ENCODE measurements at places on chromosomes 4 and X.

- DNase-seq: no peak
Observed at GRCh38 chrX:102723456-102723855, 2.9 kb downstream of the GPRASP3 start.

GRCh38 chr4:74890341-74890740, 42.6 kb upstream of the PARM1 start:
- DNase-seq: no peak

DNA sequence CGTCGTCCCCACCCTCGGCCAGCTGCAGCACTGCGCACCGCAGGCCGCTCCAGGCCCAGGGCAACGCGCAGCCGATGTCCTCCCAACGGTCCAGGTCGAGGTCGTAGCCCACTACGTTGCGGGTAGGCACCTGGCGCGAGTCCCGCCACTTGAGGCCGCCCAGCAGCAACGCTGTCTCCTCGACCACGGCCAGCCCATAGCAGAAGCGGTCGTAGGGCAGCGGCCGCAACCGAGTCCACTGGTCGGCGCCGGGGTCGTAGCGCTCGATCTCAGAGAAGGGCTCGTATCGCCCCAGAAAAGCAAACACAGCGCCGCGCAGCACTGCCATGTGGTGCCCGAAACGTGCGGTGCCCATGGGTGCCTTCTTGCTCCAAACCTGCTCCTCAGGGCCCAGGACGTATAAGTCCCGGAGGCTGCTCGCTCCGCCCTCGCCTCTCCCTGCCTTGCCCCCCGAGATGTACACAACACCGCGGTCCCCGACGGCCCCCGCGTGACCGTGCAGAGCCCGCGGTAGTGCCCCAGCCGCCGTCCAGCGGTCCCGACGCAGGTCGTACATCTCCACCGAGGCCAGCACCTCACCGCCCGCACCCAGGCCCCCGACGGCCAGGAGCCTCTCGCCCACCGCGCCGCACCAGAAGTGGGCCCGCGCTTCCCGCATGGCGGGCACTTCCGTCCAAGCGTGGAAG, 2.1 kb downstream of the KLHL34 start:
- DNase-seq: no peak

GRCh38 chr4:174134361-174134760, 149.1 kb downstream of the FBXO8 start:
- no peak for DNase-seq

- DNase-seq: no peak
Observed at GRCh38 chr4:98466868-98467599, 191.4 kb downstream of the TSPAN5 start.

DNA sequence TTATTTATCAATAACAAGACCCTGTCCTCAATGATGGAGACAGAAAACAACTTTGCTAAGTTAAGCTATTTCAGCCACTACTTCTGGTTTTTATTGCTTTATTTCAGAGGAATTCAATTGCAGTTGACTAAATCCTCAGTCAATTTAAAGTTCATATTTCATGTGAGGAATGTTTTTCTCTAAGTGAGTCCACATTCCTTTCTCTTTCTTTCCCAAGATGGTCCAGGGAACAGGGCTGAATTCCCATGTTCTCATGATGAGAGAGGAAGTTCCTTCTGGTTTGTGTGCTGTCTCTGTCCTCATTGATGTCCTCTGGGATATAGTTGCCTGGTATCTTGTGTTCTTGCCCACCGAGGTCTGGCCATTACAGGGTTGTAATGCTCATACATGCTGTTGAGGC, 117.2 kb downstream of the SLIT2 start:
- DNase-seq: no peak
